Cortex of kidney (tissue), 1 donor: ENCODE measurements at places on chromosomes 13 and 19.
A peak's percentile ranks its signal among the peaks of the same experiment; 100 is the strongest.

- no peak for DNase-seq
These were observed 1.5 kb downstream of the AMER2 start for GRCh38 chr13:25170554-25171111.

- DNase-seq: no peak
These were observed 65.9 kb downstream of the CHST8 start for GRCh38 chr19:33687481-33688170.

GRCh38 chr19:10727685-10728201 lies 9.9 kb downstream of the DNM2 start:
- no peak for DNase-seq

DNA sequence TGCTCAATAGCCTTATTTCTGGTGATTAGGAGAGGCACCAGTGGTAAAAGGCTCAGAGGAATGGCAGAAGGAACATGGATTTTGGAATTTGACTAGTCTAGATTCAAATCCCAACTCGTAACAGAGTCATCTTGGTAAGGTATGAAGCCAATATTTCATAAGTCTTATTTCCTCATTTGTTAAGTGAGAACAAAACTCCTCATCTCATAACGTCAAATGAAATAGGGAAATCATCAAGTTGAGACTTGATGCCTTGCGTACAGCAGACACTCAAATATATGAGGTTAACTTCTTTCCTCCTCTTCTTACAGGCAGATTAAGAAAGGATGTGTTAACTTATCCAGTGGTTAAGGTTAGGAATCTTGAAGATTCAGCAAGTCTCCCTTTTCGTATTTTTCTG lies 189.2 kb downstream of the DLEU7 start:
- DNase-seq: no peak

- DNase-seq: no peak
These were observed 26.8 kb downstream of the PPP5C start for GRCh38 chr19:46373491-46374359.

DNA sequence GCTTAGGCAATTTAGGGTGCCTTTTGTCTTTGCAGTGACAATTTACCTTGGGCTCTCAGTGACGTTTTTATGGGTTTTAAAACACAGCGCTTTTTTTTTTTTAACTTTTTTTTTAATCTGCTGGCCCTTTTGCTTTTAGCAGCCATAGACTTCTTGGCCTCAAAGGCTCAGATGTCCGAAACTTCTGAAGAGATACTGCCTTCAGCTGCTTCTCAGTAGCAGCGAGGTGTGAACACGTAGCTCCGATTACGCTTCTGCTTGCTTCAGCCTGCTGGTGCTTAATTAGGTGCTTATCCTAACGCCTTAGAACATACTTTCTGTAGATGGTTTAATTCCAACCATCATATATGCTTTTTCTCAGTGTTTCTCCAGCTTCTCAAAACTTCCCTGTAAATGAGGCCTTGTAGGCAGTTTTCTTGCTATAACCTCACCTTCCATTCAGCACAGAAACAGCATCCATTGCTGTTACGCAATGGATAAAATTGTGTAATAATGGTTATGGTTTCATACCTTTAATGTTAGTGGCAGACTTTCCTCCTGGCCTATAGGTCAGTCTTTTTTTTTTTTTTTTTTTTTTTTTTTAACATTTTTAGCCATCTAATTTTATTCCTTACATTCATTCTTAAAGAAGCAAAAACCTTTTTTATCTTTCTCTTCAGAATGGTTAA lies 723.9 kb downstream of the GPC5 start:
- DNase-seq: no peak

- peak; percentile 69 for DNase-seq
These were observed 7.3 kb upstream of the TLE2 start for GRCh38 chr19:3036119-3036976.
